ENCODE measurements at places on chromosomes 2 and 18. TPM values are rescaled to one million over a fixed set of nuclear protein-coding genes. Genes with fewer than 3 reads are reported as not detected.

LIMS3 gene
- 11.8 TPM for total RNA-seq

- DNase-seq, result no peak
Measured at GRCh38 chr2:83900862-83901261, 558.2 kb downstream of the SUCLG1 start.

DNA sequence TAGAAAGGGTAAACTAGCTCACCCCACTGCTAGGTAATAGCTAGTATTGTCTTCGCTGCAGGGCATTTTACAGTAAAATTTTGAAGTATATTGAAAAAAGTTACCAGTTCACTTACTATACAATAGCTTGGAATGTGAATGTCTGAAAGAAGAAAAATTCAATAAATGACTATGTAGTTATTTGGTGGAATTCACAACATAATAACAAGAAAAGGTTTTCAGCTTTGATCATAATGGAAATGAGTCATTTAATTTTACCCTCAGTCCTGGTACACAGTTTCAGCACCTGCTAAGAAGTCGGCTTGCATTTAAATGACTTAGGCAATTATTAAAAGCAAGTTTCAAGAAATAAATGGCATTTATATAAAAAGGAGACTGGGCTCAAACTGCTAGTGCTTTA is 90.4 kb downstream of the NUP35 start:
- no peak for DNase-seq

RFTN2 gene
- 13.9 TPM for total RNA-seq

GRCh38 chr2:55838653-55839052 is 84.9 kb downstream of the EFEMP1 start:
- no peak for DNase-seq

MAP3K19 gene
- total RNA-seq, result not detected

EVA1A gene
- not detected for total RNA-seq

NT5C1B gene
- not detected for total RNA-seq

- peak; percentile 32 for DNase-seq
Measured at GRCh38 chr2:242085941-242086621, 216.6 kb downstream of the RTP5 start.

INHBB gene
- total RNA-seq, result 6.6 TPM

- DNase-seq, result peak; percentile 90
Measured at GRCh38 chr2:205700331-205701132, 18.2 kb downstream of the NRP2 start.

DNA sequence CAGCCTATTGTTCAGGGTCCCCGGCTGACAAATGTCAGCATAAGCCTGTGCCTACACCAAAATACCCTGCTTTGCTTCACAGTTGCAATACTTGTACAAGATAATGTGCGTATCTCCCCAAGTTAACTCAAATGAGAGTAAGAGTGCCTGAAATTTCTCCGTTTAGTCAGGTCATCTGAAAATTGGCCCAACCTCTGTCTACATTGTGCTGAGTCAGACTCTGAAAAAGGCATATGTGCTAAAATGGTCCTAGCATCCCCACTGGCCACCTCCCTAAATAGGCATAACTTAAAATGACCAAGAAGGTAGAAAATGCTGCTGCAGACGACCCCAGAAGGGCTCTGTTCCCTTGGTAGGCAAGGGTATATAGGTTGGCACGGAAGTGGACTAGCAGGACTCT is 1653.8 kb upstream of the DDX18 start:
- DNase-seq, result no peak

- DNase-seq, result no peak
Measured at GRCh38 chr18:28767727-28768211, 590.8 kb upstream of the CDH2 start.

GRCh38 chr2:150007815-150008430 is 420.3 kb upstream of the MMADHC start:
- DNase-seq, result no peak

DNA sequence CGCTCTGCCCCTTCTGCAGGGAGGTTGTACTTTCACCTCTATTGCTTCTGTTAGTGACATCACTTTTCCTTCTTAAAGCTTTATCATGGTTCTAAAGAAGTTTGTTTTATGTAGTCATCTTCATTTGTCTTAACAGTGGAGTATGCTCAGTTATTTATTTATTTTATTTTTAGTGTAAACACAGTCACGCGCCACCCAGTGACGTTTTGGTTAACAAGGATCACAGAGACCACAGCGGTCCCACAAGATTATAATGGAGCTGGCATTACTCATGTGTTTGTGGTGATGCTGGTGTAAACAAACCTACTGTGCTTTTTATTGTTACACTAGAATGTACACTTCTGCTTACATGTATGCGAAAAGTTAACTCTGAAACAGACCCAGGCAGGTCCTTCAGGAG is 89.9 kb downstream of the SOX11 start:
- no peak for DNase-seq

DNA sequence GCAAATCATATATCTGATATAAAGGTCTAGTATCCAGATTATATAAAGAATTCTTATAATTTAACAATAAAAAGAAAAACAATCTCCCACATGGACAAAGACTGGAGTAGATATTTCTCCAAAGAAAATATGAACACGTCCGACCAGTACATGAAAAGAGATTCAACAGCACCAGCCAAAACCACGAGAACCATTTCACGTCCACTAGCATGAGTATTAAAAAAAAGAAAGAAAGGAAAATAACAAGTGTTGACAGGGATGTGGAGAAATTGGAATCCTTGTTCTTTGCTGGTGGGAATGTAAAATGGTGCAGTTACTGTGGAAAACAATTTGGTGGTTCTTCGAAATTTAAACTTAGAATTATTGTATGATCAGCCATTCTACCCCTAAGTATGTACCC is 432.7 kb upstream of the TRIB2 start:
- DNase-seq, result no peak

DNA sequence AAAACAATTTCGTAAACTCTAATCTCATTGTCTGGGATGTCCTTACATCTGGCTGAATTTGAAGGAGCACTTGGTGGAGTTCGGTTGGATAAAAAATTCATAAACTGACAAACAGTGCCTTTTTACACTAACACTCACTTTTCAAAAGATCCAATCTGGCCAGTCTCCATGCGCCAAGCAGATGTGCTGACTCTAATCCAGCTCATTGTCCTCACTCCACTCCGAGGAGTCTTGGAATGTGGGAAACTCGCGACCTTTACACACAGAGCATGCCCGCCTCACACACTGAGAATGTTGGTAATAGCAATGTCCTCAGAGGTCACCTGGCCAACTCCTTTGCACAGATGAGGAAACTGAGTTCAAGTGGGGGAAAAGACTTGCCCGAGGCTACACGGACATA is 66.8 kb downstream of the XDH start:
- DNase-seq, result no peak

DNA sequence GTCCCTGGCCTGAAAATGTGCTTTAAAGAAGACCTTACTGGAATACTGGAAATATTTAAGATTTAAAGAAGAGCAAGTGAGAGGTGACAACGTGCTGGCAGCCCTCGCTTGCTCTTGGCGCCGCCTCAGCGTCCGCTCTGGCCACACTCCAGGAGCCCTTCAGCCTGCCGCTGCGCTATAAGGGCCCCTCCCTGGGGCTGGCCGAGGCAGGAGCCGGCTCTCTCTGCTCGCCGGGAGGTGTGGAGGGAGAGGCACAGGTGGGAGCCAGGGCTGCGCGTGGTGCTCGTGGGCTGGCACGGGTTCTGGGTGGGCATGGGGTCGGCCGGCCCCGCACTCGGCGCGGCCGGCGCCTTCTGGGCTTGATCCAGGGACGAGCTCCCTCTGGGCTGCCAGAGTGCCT is 2.9 kb upstream of the COQ10B start:
- no peak for DNase-seq

DNA sequence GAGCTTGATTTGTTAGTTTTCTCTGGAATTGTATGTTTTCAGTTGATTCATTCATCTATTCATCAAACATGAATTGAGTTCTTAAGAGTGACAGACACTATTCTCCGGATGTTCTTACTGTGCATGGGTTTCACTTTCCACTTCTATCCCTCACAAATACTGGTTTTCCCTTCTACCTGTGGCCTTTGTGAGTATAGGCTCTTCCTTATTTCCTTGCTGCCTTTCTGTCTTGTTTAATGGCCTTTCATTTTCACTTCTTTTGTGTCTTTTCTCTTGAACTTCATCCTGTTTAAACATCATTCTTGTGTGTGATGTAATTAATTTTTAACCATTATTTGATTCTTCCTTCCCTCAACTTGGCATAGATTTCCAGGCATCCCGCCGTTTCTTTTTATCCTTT is 90.7 kb downstream of the CRIM1 start:
- DNase-seq, result no peak

SNTG2 gene
- not detected for total RNA-seq

- DNase-seq, result peak; percentile 90
Measured at GRCh38 chr2:47043142-47043890, 111.8 kb downstream of the STPG4 start.

ACADL gene
- total RNA-seq, result not detected

GRCh38 chr18:59033359-59033758 is 106.3 kb upstream of the SEC11C start:
- DNase-seq, result no peak

GRCh38 chr2:71071681-71072398 is 3.4 kb downstream of the NAGK start:
- no peak for DNase-seq

DNA sequence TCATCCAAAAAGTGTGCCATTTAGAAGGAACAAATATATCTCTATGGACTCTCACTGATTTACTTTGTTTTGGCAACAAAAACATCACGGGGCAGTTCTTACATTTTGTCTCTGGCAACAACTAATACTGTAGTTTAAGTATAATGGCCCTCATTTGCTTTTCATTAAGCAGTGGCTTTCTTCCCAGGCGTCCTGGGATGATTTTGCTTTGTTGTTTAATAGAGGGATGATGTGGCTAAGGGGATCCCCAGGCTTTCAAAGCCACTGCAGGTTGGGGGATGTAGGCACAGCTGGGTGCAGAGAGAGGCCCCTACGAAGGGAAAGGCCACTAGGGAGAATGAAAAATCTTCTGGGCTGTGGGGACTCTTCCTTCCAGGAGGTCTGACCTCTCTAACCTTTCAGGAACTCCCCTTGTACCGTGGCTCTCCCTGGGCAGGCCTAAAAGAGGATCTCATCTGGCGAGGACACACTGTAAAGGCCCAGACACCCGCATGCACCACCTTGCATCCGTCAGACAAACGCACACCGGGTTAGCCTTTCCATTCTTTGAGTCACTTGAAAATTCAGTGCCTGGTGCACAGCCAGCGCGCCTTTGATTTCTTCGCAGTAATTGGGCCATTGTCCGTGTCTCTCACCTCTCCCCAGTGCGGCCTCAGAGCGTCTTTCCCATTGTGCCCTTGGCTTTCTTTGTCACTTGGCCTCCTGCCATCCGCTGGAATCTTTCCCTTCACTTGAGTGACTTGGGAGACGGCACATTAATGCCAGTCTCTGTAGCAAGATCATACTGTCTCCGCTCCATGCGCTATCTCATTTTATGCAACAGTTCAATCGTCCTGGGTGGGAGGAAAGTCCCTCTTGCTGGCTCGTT is 40.3 kb upstream of the AFF3 start:
- peak; percentile 85 for DNase-seq

REG3G gene
- total RNA-seq, result not detected

DNA sequence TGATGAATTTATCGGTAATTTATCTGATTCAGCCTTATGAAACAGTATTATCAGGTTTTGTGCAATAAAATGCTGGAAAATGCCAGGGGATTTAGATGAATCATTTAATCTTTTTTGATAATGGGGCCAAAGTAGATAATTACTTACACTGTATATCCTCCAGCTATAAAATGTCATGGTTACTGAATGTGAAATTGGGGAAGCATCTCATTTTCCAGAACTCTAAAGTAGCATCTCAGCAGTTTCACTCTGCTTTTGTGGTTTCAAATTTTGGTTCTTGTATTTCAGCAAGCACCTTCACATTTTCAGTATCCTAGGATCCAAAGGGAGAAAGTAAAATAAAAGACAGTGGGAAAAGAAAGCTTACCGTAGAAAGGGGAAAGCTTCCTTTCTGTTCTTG is 12.8 kb downstream of the ANKRD62 start:
- DNase-seq, result no peak

COL6A3 gene
- total RNA-seq, result 46.3 TPM

DNA sequence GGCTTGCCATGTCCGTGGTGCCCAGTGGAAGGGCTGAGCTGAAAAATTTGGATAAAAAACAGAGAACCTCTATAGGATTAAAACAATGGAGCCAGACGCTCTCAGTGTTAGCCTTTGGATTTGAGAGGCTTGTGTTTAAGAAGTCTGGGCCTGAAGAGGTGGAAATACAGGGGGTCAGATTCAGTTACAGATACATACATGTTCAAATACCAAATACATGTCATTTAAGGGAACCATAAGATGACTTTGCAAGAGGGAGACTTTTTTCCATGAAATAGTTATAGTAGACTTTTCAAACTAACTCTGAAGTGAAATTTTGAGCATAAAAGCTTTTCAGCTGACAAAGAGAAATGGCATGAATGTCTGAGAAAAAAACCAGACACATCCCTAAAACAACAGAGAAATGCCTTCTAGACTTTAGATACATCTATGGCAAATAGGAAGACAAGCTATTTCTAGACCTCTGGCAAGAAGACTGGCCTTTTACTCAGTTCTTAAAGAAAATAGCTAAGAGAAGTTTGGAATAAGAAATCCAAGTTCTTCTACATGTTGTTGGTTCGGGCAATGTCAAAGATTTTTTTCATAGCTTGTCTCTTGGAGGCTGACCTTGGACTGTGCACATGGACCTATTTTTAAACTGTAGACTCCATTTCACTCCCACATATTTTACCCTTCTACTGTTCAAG is 112.9 kb downstream of the LTBP1 start:
- DNase-seq, result no peak

- no peak for DNase-seq
Measured at GRCh38 chr2:103868396-103868795, 985.5 kb upstream of the POU3F3 start.

GRCh38 chr2:210792000-210792399 is 235.6 kb downstream of the CPS1 start:
- DNase-seq, result no peak

- no peak for DNase-seq
Measured at GRCh38 chr2:101081375-101081907, 69.7 kb downstream of the TBC1D8 start.

LPIN1 gene
- total RNA-seq, result 41.4 TPM

MATN3 gene
- total RNA-seq, result 0.72 TPM

- no peak for DNase-seq
Measured at GRCh38 chr2:102486941-102487702, 14.1 kb downstream of the SLC9A4 start.

BCL11A gene
- 3.8 TPM for total RNA-seq
